ENCODE measurements at places on chromosomes 2 and 18. TPM values are rescaled to one million over a fixed set of nuclear protein-coding genes. Genes with fewer than 3 reads are reported as not detected.

GRCh38 chr2:157269922-157270321 is 12.4 kb downstream of the GALNT5 start:
- no peak for DNase-seq

RBM43 gene
- total RNA-seq: 16.8 TPM

APOB gene
- under 0.01 TPM for total RNA-seq

- no peak for DNase-seq
Observed at GRCh38 chr2:159616286-159616701, at the start of gene BAZ2B. TSS of gene BAZ2B (minus strand) at chr2:159616548. CDS start at chr2:159478719, 137,829 bp downstream.

DNA sequence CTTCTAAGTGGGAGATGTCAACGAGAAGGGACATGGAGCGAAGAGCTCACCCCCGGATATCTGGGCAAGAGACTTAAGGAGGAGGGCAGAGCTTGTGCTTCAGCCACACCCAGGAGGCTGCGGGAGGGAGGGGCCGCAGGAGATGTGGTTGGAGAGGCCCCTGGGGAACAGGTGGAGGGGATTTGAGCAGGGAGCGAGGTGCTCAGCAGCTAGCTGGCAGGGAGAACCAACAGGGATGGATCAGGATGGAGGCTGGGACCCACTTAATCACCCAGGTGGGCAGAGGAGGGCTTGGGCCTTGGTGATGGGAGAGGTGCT is 78.3 kb downstream of the MBP start:
- DNase-seq: no peak

DNA sequence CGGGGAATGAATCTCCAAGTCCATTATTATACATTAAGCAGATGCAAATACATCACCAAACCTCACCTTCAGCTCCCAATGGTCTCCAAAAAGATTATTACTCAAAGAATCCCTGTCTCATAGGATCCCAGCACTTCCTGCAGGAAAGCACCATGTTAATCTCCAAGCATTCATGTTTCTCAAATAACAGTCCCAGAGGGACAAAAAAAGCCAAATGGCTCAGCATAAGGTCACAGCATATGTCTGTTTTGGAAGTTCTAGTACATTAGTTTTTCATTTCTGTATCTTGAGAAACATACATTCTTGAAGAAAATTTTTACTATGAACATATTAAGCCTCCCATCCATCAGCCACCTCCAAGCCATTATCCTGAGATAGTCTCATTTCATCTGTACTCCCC is 103.3 kb downstream of the METTL4 start:
- no peak for DNase-seq

Data from upper lobe of left lung (tissue), 6 donors.